ENCODE measurements at places on chromosomes 5 and 9. TPM values are rescaled to one million over a fixed set of nuclear protein-coding genes. Genes with fewer than 3 reads are reported as not detected.

DNA sequence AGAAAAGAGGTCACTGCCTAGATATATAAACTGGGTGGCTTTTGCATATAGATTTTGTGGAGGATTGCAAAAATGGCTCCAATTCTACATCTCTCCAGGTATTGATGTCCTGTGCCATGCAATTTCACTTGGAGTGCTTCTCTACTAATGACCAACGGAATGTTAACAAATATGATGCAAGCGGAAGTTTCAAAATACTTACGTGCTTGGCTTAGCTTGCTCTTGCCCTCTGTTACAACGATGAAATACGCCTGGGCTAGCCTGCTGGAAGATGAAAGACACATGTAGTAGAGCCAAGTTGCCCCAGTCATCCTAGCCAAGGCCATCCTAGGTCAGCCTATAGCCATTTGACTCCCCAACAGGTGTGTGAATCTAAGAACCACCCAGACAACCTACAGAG is 3.6 kb upstream of the POC5 start:
- H3K4me3 ChIP-seq: no peak overlapping the region
- DNase-seq: no peak
- H3K27ac ChIP-seq: no peak overlapping the region

DNA sequence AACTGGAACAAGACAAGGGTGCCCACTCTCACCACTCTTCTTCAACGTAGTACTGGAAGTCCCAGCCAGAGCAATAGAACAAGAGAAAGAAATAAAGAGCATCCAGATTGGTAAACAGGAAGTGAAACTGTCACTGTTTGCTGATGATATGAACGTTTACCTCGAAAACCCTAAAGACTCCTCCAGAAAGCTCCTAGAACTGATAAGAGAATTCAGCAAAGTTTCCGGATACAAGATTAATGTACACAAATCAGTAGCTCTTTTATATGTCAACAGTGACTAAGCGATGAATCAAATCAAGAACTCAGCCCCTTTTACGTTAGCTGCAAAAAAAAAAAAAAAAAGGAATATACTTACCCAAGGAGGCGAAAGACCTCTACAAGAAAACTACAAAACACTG is 306.6 kb downstream of the PLK2 start:
- no peaks in the 10 kb centered on the region for H3K36me3 ChIP-seq
- DNase-seq: no peak
- H3K4me1 ChIP-seq: no peaks in the 10 kb centered on the region
- no peak overlapping the region for H3K4me3 ChIP-seq

DNA sequence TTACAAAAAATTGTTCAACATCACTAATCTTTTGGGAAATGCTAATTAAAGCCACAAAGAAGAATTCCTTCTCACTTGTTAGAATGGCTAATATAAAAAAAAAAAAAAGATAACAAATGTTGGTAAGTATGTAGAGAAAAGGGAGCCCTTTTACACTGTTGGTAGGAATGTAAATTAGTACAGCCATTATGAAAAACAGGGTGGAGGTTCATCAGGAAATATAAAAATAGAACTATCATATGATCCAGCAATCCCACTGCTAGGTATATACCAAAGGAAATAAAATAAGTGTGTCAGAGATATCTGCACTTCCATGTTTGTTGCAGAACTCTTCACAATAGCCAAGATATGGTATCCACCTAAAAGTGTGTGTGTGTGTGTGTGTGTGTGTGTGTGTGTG is 83.5 kb upstream of the RGMB start:
- H3K4me3 ChIP-seq: no peak overlapping the region
- DNase-seq: no peak
- H3K4me1 ChIP-seq: no peaks in the 10 kb centered on the region
- H3K36me3 ChIP-seq: no peaks in the 10 kb centered on the region
- H3K27ac ChIP-seq: no peak overlapping the region

- no peak for DNase-seq
- no peak overlapping the region for H3K27ac ChIP-seq
Observed at GRCh38 chr9:87386490-87387025, 111.1 kb upstream of the DAPK1 start.

SLC6A7 gene
- not detected for total RNA-seq

LCN15 gene
- not detected for total RNA-seq
